ENCODE measurements at places on chromosomes 12 and 14. TPM values are rescaled to one million over a fixed set of nuclear protein-coding genes. Genes with fewer than 3 reads are reported as not detected.

DNA sequence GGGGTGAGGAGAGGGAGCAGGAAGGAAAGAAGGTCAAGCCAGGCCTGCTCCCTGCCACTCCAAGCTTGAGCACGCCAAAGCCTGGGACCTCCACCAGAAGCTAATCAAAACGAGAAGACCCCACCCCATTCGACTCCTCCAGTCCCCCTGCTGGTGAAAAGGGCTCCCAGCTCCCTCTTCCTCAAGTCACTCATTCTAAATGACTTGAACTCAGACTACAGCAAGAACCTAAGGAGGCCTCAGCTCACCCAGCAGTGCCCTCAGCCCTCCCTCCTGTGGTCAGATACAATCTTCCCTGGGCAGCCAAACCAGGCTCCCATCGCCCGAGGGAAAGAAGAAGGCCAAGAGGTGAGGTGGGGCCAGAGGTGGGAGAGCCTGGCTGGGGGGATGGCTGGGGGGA is 17.4 kb downstream of the HDAC7 start:
- DNase-seq: no peak
- H3K27me3 ChIP-seq: no peaks in the 10 kb centered on the region
- H3K4me3 ChIP-seq: no peak overlapping the region
- peaks cover 4% of the 10 kb centered on the region for H3K36me3 ChIP-seq
- peaks cover 6% of the 10 kb centered on the region for H3K4me1 ChIP-seq

- peak; percentile 80 for DNase-seq
- no peaks in the 10 kb centered on the region for H3K27me3 ChIP-seq
- H3K4me1 ChIP-seq: peaks cover 5% of the 10 kb centered on the region
- H3K27ac ChIP-seq: no peak within 1 kb of the TSS
Measured at GRCh38 chr12:104049903-104050356, at the start of gene GLT8D2. Gene GLT8D2 (minus strand): TSS chr12:104050187. CDS start chr12:104019648, 30,539 bp downstream.

GRCh38 chr12:1533602-1534304 is 60.6 kb downstream of the FBXL14 start:
- peaks cover 10% of the 10 kb centered on the region for H3K27me3 ChIP-seq
- H3K27ac ChIP-seq: no peak overlapping the region
- peak; percentile 26 for DNase-seq
- no peak overlapping the region for H3K4me3 ChIP-seq
- no peaks in the 10 kb centered on the region for H3K36me3 ChIP-seq
- peaks cover 35% of the 10 kb centered on the region for H3K4me1 ChIP-seq

DNA sequence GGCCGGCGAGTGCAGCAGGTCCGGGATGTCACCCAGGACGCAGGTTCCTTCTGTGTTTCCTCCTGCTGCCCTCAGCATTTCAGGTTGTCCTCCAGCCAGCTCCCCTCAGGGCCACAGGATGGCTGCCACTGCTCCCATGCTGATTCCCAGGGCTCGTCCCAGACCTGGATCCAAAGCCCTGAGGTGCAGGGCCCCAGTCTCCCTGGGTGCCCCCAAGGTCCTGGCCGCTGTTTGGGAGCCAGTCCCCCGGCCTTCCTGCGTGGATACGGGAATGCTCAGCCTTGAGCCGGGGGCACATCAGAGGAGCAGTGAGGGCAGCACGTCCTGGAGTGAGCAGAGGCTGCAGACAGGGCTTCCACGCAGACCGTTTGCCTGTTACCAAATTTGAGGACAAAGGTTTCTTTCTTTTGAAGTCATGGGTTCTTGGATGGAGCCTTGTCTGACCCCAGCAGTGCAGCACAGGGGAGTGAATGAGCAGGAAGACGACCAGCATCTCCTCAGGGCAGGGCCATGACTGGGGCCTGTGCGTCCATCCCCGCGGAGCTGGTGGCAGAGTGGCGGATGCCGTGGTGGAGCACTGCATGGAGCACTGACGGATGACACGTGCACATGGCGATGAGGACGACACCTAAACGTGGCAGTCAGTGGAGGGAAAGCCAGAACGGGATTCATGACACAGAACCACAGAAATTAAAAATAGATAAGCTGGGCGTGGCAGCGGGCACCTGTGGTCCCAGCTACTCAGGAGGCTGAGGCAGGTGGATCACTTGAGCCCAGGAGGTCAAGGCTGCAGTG is 12.5 kb upstream of the CACNA2D4 start:
- no peak overlapping the region for H3K4me3 ChIP-seq
- no peaks in the 10 kb centered on the region for H3K4me1 ChIP-seq
- no peak for DNase-seq
- no peak overlapping the region for H3K27ac ChIP-seq

- H3K4me1 ChIP-seq: peaks cover 1% of the 10 kb centered on the region
- H3K27ac ChIP-seq: no peak overlapping the region
- DNase-seq: no peak
- no peak overlapping the region for H3K4me3 ChIP-seq
- no peaks in the 10 kb centered on the region for H3K27me3 ChIP-seq
Measured at GRCh38 chr12:118068445-118068844, 7.5 kb upstream of the WSB2 start.

- H3K4me3 ChIP-seq: no peak overlapping the region
- H3K27me3 ChIP-seq: no peaks in the 10 kb centered on the region
- H3K36me3 ChIP-seq: no peaks in the 10 kb centered on the region
- H3K27ac ChIP-seq: no peak overlapping the region
- no peak for DNase-seq
Measured at GRCh38 chr12:66934302-66935062, 255.6 kb upstream of the GRIP1 start.

DNA sequence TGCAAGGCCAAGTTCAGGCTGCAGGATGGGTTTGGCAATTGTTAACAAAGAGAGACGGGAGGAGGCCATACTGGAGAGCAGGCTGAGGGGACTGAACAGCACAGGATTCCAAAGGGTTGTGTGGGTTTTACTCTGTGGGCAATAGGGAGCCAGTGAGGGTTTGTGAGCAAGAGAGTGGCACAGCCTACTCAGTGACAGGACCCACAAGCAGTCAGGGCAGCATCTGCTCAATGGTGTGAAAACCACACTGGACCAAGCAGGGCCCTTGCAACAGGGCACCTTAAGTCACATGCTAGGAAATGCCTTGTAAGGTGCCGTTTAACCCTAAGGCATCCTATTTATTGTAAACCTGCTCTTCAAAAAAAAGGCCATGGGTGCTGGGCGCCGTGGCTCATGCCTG is 22.0 kb downstream of the SYNE3 start:
- H3K4me1 ChIP-seq: peaks cover 6% of the 10 kb centered on the region
- H3K4me3 ChIP-seq: no peak overlapping the region
- no peak overlapping the region for H3K27ac ChIP-seq
- no peak for DNase-seq
- H3K27me3 ChIP-seq: no peaks in the 10 kb centered on the region
- no peaks in the 10 kb centered on the region for H3K36me3 ChIP-seq

DNA sequence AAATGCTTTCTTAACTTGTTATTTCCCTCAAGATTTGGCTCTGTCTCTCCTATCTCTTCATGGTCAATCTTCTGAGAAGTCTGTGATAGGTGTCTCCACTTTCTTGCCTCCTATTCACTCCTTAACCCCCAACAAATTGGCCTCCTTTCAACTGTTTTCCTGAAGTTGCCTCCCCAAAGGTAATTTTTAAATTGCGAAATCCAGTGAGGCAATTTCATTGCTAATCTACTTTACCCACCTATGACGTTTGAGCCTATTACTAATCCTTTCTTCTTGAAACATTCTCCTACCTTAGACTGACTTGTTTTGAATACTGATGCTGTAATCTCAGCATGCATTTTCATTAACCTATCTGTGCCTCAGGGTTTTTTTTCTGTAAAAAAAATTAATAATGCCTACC is 6.0 kb upstream of the KCNH5 start:
- H3K27ac ChIP-seq: no peak overlapping the region
- H3K36me3 ChIP-seq: no peaks in the 10 kb centered on the region
- H3K27me3 ChIP-seq: peaks cover 41% of the 10 kb centered on the region
- H3K4me3 ChIP-seq: no peak overlapping the region

DNA sequence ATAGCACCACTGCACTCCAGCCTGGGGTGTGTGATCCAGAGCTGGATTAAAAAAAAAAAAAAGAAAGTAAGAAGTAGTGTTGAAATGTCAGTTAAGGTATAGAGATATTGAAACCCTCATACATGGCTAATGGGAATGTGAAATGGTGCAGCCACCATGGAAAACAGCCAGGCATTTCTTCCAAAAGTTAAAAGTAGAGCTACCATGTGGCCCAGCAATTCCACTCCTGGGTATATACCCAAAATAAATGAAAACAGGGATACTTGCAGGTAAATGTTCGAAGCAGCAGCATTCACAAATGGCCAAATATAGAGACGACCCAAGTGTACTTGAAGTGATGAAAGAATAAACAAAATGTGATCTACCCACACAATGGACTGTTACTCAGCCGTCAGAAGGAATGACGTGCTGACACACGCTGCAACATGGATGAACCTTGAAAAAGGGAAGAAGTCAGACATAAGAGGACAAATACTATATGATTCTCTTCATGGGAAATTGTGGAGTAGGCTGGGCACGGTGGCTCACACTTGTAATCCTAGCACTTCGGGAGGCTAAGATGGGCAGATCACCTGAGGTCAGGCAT is 15.2 kb downstream of the IL31 start:
- no peak overlapping the region for H3K4me3 ChIP-seq
- no peaks in the 10 kb centered on the region for H3K4me1 ChIP-seq
- H3K27ac ChIP-seq: no peak overlapping the region
- DNase-seq: no peak
- no peaks in the 10 kb centered on the region for H3K27me3 ChIP-seq

GRCh38 chr14:104721505-104722431 is 2.3 kb upstream of the ADSS1 start:
- no peak overlapping the region for H3K4me3 ChIP-seq
- peak overlapping the region; percentile 54 for H3K27ac ChIP-seq
- no peak for DNase-seq
- H3K36me3 ChIP-seq: no peaks in the 10 kb centered on the region
- peaks cover 5% of the 10 kb centered on the region for H3K4me1 ChIP-seq
- no peaks in the 10 kb centered on the region for H3K27me3 ChIP-seq

GRCh38 chr14:98185036-98185435 is 1087.0 kb downstream of the BCL11B start:
- peaks cover 2% of the 10 kb centered on the region for H3K27me3 ChIP-seq
- DNase-seq: no peak
- H3K4me1 ChIP-seq: no peaks in the 10 kb centered on the region
- no peak overlapping the region for H3K4me3 ChIP-seq
- H3K27ac ChIP-seq: no peak overlapping the region
- H3K36me3 ChIP-seq: no peaks in the 10 kb centered on the region

GRCh38 chr12:47054659-47055058 is 24.8 kb upstream of the PCED1B start:
- H3K4me1 ChIP-seq: no peaks in the 10 kb centered on the region
- H3K4me3 ChIP-seq: no peak overlapping the region
- H3K36me3 ChIP-seq: no peaks in the 10 kb centered on the region
- DNase-seq: no peak

DNA sequence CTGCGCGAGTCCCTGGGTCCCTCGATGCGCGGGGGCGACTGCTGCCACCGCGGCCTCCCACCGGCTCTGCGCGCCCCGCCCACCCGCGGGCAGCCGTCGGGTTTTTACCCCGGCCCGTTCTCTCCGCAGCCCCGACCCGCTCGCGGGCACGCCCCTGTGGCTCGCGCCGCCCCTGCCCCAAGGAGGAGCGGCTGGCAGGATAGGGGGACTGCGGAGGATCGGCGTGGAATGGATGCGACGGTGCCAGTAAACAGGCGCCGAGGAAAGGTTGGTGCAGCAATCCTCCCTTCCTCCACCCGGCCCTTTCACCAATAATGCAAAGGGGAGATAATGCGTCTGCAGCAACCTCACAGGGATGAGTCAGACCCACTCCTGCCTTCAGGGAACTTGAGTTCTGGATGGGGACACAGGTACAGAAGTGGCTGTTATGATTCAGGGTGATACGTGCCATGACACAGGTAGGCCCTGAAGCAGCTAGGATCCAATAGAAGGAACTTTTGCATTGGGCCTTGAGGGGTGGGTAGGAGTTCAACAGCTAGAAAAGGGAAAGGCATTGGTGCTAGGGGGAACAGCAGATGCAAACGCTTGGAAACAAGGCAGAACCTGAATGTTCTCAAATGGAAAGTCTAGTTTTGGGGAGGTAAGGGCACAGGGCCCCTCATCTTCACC is 554 bp upstream of the DEGS2 start:
- peaks cover 14% of the 10 kb centered on the region for H3K4me1 ChIP-seq
- no peaks in the 10 kb centered on the region for H3K36me3 ChIP-seq
- no peak for DNase-seq
- H3K27me3 ChIP-seq: peaks cover 20% of the 10 kb centered on the region

GRCh38 chr14:99626041-99626648 is 18.8 kb upstream of the HHIPL1 start:
- no peak overlapping the region for H3K4me3 ChIP-seq
- no peak overlapping the region for H3K27ac ChIP-seq
- H3K36me3 ChIP-seq: no peaks in the 10 kb centered on the region
- no peaks in the 10 kb centered on the region for H3K27me3 ChIP-seq
- DNase-seq: no peak

DNA sequence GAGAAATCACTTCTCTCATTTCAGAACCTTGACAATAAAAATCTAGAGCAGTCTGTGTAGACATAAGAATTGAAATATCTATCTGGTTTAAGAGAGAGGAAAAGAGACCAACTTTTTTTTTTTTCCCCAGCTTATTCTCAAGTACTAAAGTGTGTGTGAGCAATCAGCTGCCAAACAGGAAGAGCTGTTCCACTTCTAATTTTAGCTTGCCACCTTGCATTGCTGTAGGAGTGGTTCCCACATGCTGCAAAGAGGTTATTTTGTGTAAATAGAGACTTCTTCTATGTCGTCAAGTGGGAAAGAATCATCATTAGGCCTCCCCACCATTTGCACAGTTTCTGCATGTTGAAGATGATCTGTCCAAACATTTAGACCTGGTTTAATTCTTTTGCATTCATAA is 142.6 kb downstream of the NPAS3 start:
- H3K27ac ChIP-seq: no peak overlapping the region
- H3K4me3 ChIP-seq: no peak overlapping the region
- no peaks in the 10 kb centered on the region for H3K4me1 ChIP-seq
- no peak for DNase-seq
- no peaks in the 10 kb centered on the region for H3K27me3 ChIP-seq
- no peaks in the 10 kb centered on the region for H3K36me3 ChIP-seq

DNA sequence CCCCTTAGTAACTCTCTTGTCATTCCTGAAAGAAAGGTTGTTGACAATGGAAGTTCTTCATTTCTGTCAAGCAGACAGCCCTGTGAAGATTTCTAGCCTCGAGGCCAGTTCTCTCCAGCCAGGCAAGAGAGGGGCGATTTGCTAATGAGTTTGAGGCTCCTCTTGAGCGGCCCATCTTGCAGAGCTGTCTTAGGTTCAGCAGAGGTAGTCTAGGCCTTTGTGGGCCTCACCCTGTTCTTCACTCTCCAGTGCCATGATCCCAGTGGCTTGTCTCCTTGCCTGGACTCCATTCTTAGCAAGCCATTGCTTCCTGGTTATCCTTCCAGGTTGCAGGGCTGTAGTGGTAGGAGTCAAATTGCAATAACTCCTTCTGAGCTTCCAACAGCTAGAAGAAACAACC is 9.7 kb downstream of the TPH2 start:
- no peaks in the 10 kb centered on the region for H3K4me1 ChIP-seq
- H3K27me3 ChIP-seq: peaks cover 2% of the 10 kb centered on the region
- no peak for DNase-seq
- H3K27ac ChIP-seq: no peak overlapping the region
- no peak overlapping the region for H3K4me3 ChIP-seq

Gene SALL2
- 10.2 TPM for total RNA-seq

Gene WSCD2
- total RNA-seq: 0.71 TPM

Gene OTX2
- total RNA-seq: not detected

Gene ACOT6
- not detected for total RNA-seq

Gene TCTN1
- 79.2 TPM for total RNA-seq

Gene INHBC
- not detected for total RNA-seq

Gene FAM186B
- 0.80 TPM for total RNA-seq

Gene FAM90A1
- total RNA-seq: 0.14 TPM

Gene GDF3
- total RNA-seq: not detected

Gene KRT6A
- 7.9 TPM for total RNA-seq

Gene TEX22
- total RNA-seq: 0.40 TPM

Measured in lung (tissue), 17 donors.